ENCODE measurements at places on chromosomes 13 and 19.

DNA sequence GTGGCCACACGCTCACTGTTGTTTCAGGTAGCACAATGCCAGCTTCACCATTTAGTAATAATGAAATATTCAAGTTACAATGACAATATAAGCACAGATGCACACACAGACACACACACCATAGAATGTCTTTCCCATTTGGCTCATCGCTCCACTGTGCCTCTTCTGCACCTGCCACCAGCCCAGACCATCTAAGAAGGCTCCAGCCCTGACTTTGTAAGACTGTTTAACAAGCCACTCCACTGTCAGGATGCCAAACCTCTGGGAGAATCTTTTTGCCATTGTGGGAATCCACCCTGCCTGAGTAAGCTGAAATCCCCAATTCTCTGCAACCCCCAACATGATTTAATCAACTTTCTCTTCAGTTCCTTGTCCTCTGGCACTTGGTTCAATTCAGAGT is 60.6 kb downstream of the LHFPL6 start:
- DNase-seq: no peak

DNA sequence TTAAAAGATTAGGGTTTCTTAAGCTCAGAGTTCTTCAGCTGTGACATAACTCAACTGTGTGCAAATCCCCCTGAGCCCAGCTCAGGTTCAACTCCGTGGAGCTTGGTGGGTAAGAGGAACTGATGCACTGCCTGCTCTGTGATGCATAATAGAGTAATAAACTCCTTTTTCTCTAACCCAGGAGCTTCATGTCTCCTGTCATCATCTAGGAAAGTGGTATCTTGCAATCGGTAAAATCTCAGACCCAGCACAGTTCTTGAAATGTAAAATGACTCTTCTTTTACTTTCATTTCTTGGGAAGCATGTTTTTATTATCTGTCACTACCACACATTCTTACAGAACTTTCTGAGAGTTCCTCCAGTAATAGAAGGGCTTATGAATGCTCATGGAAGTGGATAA is 123.8 kb upstream of the PCDH9 start:
- no peak for DNase-seq

- DNase-seq: no peak
These were observed 87.6 kb upstream of the SPRY2 start for GRCh38 chr13:80428349-80429096.

DNA sequence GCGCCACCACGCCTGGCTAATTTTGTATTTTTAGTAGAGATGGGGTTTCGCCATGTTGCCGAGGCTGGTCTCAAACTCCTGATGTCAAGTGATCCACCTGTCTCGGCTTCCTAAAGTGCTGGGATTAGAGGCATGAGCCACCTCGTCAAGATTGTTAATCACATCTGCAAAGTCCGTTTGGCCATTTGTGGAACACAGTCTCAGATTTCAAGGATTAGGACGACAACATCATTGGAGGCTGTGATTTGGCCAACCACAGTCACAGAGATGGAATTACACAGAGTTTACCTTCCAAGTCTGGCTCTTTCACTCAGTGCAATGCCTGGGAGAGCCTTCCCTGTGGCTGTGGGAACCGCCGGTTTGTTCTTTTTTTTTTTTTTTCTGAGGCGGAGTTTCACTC is 17.8 kb downstream of the SULT2B1 start:
- no peak for DNase-seq

DNA sequence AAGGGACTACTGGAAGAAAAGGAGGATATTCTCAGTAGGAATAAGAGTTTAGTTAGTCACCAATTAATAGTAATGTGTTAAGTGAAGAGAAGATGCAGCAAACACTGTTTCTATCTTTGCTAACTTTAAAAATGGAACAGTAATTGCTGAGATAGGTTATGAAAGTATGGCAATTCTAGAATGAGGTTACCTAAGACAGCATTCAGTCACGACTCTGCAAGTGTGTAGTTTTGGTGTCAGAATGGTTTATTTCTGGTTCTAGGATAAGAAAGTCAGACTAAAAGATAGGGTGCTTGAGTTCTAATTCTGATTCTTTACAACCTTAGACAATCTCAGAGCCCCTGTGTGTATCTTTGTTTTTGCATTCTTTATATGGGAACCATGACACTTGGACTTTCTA is 138.1 kb downstream of the POU4F1 start:
- no peak for DNase-seq

GRCh38 chr13:44955406-44955805 is 33.9 kb downstream of the NUFIP1 start:
- DNase-seq: no peak

- no peak for DNase-seq
These were observed 801.9 kb upstream of the SLITRK1 start for GRCh38 chr13:84684048-84684662.

DNA sequence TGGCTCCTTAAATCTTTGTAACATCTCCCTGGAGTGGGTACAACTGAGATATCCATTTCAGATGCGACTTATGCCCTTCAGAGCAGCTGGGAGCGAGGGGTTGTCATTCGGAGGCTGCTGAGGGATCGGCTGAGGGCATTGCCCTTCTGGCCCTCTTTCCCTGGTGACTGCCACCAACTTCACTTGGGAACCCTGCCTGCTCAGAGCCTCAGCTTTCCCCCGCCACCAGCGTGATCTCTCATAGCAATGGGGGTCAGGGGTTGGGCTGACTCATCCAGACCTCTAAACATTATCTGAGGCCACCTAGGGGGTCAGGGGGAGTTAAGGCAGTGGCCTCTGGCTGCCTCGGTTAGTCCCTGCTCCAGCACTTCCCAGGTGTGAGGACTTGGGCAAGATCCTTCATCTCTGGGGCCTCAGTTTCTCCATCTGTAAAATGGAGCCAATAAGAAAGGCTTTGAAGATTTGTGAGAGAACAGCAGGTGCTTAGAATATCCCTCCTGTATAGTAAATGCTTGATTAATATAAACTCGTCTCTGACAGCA is 1.1 kb downstream of the PRX start:
- no peak for DNase-seq

DNA sequence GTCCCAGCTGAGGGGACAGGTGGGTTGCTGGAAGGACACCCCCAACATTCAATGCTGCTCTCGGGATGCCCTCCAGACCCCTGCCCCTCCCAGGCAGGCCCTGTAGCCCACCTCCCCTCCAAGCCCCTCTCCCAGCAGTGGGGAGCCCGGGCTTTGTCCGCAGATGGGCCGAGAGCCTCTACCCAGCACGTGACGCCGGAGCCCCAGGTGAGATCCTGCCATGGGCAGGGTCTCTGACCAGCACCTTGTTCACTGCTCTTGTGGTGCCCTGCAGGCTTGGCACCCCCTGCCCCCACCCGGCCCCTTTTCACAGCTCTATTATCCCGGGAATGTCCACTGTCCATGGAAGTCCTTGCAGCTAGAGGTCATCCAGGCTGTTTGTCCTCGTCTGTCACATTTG is 76.5 kb downstream of the C1QTNF9 start:
- DNase-seq: no peak

GRCh38 chr19:30168760-30169159 is 203.4 kb upstream of the ZNF536 start:
- DNase-seq: no peak

GRCh38 chr19:14375055-14375581 is 6.1 kb upstream of the ADGRE5 start:
- no peak for DNase-seq

- DNase-seq: no peak
These were observed 71.7 kb upstream of the GTF3A start for GRCh38 chr13:27352698-27353097.

GRCh38 chr13:112885782-112886268 is 83.2 kb upstream of the MCF2L start:
- no peak for DNase-seq

GRCh38 chr19:2236064-2236313 is 140 bp downstream of the PLEKHJ1 start:
- no peak for DNase-seq

- no peak for DNase-seq
These were observed 2.7 kb upstream of the GNA15 start for GRCh38 chr19:3132971-3133792.

Measured in amniotic stem cell (primary cell).